ENCODE measurements at places on chromosomes 11 and 22.

GRCh38 chr22:37804881-37805809 is 2.6 kb upstream of the GCAT start:
- DNase-seq, result peak; percentile 68

GRCh38 chr11:122137078-122137793 is 21.2 kb upstream of the BLID start:
- DNase-seq, result no peak

GRCh38 chr11:121393855-121394254 is 58.3 kb upstream of the SORL1 start:
- DNase-seq, result no peak

DNA sequence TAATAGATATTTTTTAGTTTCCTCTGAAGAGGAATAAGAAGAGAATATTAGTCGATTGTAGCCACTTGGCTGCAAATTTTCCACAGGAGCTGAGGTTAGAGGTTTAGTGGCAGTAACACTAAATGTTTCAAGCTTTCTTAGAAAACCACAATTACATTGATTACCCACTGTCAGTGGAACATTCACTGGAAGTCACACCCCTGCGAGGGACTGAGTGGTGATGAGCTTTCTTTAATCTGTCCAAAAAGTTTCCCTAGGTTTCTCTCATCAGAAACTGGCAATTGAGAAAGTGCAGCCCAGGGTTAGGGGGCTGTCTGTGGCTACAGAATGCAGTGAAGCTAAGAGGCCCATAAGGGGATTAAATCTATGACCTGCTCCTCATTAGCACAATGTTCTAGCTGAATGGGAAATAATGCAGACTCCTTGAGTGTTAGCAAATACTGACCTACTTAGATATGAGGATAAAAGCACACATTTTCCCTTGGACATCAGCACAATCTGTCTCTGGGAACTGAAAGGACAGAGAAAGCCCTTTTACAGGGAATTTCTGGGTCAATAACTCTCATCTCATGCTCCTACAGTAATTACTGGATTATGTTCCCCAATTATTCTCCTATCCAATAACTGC is 189.5 kb downstream of the FAM76B start:
- DNase-seq, result peak; percentile 35

GRCh38 chr22:43409046-43409445 is 2.8 kb upstream of the MPPED1 start:
- no peak for DNase-seq

GRCh38 chr11:32172848-32173834 is 82.3 kb downstream of the RCN1 start:
- no peak for DNase-seq

DNA sequence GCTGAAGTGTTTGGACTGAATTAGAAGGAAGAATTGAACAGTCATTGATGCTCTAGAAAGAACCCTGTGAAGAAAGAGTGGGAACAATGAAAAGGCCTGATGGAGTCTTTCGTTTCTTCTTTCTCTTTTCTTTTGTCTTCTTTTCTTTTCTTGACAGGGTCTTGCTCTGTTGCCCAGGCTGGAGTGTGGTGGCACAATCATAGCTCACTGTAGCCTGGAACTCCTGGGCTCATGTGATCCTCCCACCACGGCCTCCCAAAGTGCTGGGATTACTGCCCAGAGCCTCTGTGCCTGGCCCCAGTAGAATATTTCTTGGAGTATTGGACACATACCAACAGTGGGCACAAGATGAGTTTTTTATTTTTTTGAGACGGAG is 1.1 kb downstream of the FEN1 start:
- no peak for DNase-seq

Measured in CD4-positive, alpha-beta T cell treated with Interleukin-2 at 100 ng/mL for 4 hours (primary cell).